ENCODE measurements at places on chromosomes 13 and 19.

- DNase-seq, result no peak
Measured at GRCh38 chr19:3038214-3038613, 9.1 kb upstream of the TLE2 start.

- no peak for DNase-seq
Measured at GRCh38 chr13:45751885-45752284, 49.8 kb downstream of the CBY2 start.

GRCh38 chr19:51749979-51750378 is 1.7 kb downstream of the FPR1 start:
- no peak for DNase-seq

- DNase-seq, result no peak
Measured at GRCh38 chr13:90594681-90595080, 752.8 kb upstream of the MIR17HG start.

DNA sequence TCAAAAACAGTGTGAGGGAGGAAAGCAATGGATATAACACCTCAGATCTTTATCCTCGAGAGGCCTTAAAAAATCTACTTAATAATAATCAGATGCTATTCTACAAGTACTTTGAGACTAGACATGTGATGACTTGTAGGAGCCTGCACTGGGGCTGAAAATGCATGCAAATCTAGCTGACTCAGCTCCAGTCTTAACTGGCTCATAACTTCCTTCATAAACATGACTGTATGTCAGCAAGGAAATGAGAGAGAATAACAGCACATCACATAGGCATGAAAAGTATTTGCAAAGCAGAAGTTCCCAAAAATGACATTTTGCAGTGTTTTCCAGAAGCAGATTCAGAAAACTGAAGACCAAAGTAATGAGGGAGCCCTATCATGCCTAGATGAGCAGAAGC is 38.1 kb downstream of the PSG5 start:
- no peak for DNase-seq

- no peak for DNase-seq
Measured at GRCh38 chr19:13781547-13781946, 7.3 kb downstream of the C19orf53 start.

DNA sequence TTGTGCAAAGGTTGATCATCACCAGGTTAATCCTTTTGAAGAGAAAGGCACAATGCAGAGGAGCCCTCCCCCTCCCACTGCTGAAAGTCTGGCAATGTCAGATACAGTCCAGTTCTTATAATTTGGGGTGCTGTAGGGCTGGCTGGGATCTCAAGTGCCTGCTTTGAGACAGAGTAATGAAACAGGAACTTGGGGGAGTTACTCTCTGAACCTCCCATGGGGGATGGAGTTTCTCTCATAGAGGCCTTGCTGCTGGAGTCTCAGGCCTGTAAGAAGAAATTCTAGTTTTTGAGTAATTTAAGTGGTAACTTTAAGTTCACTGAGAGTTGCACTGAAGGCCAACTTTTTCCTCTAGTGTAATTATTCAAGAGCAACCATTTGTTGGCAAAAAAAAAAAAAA is 410.5 kb downstream of the KCNRG start:
- DNase-seq, result no peak

DNA sequence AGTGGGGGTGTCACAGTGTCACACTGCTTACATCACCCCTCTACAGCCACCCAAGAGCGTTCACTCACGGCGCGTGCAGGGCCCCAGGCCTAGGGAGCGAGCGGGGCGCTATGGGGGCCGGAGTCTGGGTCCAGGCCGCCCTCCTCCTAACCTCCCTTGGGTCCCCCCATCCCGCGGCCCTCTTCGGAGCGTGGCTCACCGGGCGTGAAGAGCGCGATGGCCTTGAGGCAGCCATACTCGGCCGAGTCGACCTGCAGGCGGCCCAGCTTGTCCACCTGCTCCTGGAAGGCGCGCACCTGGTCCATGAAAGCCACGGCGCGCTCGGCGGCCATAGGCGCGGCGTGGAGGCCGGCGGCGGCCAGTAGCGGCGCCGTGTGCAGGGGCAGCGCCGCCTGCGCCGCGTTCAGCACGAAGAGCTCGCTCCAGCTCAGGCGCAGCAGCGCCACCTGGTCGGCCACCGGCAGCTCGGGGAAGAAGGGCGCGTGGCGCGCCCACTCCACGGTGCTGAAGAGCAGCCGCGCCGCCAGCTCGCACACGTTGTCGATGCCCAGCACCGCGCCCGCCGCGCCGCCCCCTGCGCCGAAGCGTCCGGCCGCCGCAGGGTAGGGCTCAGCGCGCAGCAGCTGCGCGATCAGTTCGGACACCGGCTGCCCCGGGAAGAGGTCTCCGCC is 9.4 kb downstream of the OCEL1 start:
- peak; percentile 53 for DNase-seq

GRCh38 chr13:76879883-76880270 is 6.3 kb downstream of the KCTD12 start:
- DNase-seq, result no peak

DNA sequence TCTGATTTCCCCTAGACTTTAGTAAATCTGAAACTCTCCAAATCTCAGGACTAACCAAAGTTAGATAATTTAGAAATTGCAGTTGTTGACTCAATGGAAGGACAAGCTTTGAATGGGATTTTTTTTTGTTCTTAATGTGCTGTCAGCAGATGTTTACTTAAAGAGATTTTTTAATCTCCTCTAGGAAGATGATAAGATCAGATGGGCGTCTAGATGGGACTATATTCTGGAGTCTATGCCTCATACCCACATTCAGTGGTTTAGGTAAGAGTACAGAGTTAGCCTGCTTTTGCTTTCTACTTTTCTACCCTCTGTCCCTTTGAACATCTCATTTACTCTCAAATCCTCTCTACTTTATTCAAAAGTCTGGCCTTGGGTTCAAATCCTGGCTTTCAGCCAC is 39.3 kb downstream of the TM9SF2 start:
- DNase-seq, result no peak

GRCh38 chr13:98476538-98476966 is 100.4 kb downstream of the STK24 start:
- DNase-seq, result peak; percentile 73

- no peak for DNase-seq
Measured at GRCh38 chr13:98890925-98891324, 86.9 kb downstream of the DOCK9 start.

GRCh38 chr19:55206664-55207500 is 2.4 kb downstream of the PTPRH start:
- no peak for DNase-seq

- no peak for DNase-seq
Measured at GRCh38 chr13:72415817-72416216, 311.6 kb downstream of the MZT1 start.

GRCh38 chr19:47623151-47623920 is 14.4 kb downstream of the BICRA start:
- DNase-seq, result no peak

GRCh38 chr19:11699931-11700794 is 38.6 kb downstream of the ZNF823 start:
- DNase-seq, result no peak

GRCh38 chr13:43009506-43009905 is 13.9 kb upstream of the DNAJC15 start:
- no peak for DNase-seq

DNA sequence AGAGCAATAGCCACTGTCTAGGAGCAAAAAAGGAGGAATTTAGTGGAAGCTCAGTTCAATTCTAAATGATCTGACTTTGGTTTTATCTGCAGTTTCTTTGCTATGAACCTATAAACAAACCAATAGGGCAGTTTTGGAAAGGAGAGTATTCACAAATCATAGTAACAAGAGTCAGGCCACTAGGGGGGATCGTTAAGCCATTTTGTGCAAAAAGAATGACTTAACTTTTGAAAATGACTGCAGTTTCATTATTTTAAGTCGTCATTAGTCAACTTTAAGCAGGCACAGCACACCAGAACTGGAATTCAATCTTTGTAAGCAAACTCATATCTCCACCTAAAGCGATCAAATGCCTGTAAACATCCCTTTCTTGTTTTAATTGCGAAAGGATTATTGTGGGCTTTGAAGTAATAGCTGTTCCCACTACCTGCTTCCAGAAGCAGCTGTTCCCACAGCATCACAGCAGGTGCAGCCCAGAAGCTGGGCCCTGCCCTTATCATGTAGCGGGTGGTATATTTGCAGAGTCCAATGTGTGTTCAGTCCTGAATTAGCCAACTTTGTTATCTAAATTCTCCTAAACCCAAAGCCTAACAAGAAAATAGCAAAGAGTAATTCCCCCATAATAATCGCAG is 51.5 kb downstream of the SOX21 start:
- no peak for DNase-seq

DNA sequence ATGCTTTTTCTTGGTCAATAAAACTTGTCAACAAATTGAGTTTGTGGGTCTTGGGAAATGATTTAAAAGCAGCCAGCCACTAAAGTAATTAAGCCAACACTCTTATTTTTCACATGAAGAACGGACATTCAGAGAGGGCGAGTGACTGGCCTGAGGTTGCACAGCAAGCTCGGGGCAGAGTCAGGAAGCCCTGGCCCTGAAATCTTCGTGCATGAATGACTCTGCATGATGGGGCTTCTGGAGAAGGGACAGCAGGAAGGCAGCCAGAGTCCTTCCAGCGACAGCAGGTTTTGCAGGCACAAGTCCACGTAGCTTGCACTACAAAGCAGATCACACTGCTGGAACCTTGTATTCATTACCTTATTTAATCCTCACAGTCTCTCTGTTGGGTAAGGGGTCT is 232.5 kb downstream of the ZNF536 start:
- DNase-seq, result no peak

- DNase-seq, result no peak
Measured at GRCh38 chr13:40344270-40345148, 321.9 kb downstream of the FOXO1 start.

DNA sequence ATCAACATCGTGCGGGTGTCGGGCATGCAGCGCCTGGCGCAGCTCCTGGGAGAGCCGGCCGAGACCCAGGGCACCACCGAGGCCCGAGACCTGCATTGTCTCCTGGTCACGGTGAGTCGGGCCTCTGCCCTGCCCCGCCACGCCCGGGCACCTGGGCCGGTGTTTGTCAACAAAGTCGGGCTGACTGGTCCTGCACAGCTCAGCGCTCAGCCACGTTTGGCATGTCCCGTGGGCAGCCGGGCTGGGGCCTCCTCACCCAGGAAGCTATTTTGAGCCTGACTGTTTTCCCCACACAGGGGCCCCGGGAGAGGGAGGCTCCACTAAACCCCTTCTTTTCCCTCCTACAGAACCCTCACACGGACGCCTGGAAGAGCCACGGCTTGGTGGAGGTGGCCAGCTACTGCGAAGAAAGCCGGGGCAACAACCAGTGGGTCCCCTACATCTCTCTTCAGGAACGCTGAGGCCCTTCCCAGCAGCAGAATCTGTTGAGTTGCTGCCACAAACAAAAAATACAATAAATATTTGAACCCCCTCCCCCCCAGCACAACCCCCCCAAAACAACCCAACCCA is 1.3 kb downstream of the GADD45B start:
- no peak for DNase-seq

- no peak for DNase-seq
Measured at GRCh38 chr13:96214824-96215445, 125.0 kb downstream of the HS6ST3 start.

- DNase-seq, result no peak
Measured at GRCh38 chr19:11450570-11451326, 15.3 kb downstream of the PRKCSH start.

GRCh38 chr13:44352671-44353070 is 21.0 kb upstream of the SERP2 start:
- DNase-seq, result no peak

DNA sequence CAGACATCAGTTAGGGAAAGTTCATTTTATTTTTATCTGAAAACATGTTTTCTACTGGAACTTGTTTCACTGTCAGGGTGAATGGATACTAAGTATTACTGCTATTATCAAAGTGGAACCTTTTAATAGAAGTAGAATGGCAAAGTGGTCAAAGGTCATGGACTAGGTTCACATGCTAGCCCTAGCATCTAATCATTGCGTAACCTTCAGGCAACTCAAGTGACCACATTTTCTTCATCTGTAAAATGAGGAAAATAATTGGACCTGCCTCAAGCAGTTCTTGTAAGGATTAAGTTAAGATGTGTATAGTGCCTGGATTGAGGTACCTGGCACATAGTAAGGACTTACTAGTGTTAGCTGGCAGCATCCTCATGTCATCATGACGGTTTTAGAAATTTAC is 5.0 kb downstream of the ZFP28 start:
- no peak for DNase-seq

DNA sequence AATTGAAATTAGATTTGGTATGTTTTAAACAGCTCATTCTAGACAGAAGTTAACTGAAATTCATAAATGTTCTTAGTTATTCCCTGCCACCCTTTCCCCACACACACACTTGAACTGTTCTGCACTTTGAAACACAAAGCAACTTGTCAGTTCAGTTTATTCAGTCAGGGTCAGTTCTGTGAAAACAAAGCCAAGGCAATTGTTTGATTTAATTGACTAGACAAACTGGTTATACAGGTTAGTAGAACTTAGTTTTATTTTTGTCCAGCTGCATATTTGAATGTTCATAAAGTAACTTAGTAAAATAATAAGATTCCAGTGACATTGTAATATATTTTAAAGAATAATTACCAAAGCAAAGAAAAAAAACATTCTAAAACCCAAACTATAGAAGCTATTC is 98.3 kb upstream of the KLF5 start:
- DNase-seq, result no peak

DNA sequence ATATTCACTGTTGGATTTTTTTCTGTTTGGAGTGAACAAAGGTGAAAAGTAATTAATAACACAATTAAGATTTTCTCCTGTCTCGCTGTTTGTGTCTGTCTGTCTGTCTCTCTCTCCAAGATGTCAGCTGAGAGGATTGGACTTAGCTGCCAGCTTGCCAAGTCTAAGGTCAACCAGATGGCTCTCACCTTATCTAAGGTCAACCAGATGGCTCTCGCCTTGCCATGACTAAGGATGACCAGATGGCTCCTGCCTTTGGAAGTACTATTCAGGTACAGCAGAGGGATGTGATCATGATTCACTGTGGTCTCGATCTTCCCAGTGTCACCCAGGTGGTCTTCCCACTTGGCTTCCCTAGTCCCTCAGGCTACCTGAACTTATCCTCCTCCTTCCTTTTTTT is 1436.4 kb downstream of the UQCRFS1 start:
- DNase-seq, result no peak

GRCh38 chr19:15640294-15640903 is at the start of gene CYP4F3:
CYP4F3 (plus strand) TSS chr19:15640897; CDS start chr19:15641416, 519 bp downstream.
- DNase-seq, result no peak

Data from stimulated activated CD8-positive, alpha-beta memory T cell treated with anti-CD3 and anti-CD28 coated beads, Interleukin-4, amount 100 ng/mL, for 4 hours (primary cell).